Body of pancreas (tissue), 4 donors: ENCODE measurements at places on chromosomes 6 and 20.

DNA sequence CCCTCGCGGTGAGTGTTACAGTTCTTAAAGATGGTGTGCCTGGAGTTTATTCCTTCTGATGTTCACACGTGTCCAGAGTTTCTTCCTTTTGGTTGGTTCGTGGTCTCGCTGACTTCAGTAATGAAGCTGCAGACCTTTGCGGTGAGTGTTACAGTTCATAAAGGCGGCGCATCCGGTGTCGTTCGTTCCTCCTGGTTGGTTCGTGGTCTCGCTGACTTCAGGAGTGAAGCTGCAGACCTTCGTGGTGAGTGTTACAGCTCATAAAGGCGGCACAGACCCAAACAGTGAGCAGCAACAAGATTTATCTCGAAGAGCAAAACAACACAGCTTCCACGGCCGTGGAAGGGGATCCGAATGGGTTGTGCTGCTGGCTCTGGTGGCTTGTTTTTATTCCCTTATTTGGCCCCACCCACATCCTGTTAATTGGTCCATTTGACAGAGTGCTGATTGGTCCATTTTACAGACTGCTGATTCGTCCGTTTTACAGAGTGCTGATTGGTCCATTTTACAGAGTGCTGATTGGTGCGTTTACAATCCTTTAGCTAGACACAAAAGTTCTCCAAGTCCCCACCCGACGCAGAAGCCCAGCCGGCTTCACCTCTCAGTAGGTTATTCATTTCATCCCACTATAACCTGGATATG, 48.2 kb upstream of the ARG1 start:
- no peak for DNase-seq

DNA sequence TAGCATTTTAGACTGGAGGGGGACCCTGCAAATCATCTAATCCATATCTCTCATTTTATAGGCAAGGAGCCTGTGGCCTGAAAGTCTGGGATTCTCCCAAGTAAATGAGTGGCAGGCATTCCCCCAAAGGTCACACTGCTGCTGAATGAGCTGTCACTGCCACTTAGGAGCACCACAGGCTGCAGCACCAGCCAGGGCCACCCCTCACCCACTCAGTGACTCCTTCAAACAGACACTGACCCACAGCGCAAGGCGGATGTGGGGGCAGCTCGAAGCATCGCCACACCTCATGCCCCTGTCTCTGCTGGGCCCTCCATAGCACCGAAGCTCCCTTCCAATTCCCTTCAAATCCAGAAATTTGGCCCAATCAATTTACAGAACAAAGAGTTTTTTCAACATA, 119.9 kb upstream of the ARID1B start:
- DNase-seq, result no peak

GRCh38 chr6:39906318-39906761, 27.9 kb downstream of the MOCS1 start:
- DNase-seq, result peak; percentile 45

DNA sequence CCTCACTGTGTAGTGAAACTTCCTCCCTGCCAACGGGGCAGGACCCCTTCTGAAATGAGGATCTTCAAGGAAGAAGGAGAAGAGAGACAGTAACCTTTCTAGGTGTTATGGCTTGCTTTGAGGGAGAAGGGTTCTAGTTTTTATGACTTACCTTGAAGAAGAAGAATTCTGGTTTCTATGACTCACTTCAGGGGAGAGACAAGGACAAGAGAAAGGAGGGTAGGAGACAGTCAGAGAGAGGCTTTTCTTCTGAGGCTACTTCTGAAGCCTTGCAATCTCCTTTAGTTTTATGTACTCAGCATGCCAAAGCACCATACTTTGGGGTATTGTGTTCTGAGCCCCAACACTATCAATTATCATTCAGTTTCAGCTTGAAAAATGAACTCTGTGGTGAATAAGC, 25.8 kb upstream of the IBTK start:
- DNase-seq, result no peak

GRCh38 chr6:106440546-106440945, 80.0 kb downstream of the CRYBG1 start:
- no peak for DNase-seq

GRCh38 chr6:53310771-53311585, 37.8 kb downstream of the ELOVL5 start:
- DNase-seq, result no peak

GRCh38 chr6:130697995-130698535, 129.1 kb upstream of the SMLR1 start:
- no peak for DNase-seq

DNA sequence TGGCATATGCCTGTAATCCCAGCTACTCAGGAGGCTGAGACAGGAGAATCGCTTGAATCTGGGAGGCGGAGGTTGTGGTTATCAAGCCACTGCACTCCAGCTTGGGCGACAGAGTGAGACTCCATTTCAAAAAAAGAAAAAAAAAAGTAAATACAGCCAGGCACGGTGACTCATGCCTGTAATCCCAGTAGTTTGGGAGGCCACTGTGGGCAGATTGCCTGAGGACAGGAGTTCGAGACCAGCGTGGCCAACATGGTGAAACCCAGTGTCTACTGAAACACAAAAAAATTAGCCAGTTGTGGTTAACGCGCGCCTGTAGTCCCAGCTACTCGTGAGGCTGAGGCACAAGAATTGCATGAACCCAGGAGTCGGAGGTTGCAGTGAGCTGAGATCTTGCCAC, 1.5 kb upstream of the NINL start:
- no peak for DNase-seq

- no peak for DNase-seq
Observed at GRCh38 chr20:52552181-52552872, 360.7 kb upstream of the ZFP64 start.

DNA sequence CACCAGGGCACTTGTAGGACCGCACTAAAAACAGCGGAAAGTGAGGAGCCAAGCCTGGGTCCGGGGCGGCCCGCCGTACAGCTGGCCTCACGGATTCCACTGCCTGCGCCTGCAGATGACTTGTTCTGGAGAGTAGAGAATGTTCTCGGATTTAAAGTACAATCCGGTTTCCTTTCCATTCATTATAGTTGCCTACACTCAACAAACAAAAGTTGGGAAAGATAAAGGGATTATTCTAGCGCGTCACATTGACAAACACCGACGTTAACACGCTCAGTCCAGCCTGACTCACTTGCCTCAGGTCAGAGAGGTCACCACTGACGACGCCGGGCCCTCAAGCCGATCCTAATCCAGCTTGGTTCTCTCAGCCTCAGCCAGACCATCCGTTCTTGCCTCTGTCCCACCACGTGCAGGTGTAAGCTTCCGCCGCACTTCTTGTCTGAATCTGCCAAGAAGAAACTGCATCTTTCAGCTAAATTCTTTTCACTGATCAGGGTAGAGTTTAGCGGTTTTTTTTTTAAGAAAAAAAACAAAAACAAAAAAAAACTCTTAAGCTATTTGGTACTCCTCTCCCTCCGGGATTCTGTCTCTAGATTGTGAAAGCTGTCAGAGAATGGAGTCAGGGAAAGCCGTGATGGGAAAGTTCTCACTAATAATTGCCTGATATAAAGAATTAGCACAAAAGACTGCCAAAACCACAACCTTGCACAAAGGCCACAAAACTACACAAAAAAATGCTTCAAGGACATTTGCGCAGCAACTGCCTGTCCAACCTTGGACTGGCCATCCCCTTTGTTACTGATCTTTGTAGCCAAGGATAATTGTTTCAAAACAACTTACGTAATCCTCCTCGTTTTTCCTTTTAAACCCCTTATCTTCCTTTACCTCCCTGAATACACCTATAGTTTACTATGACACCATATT, 1.1 kb upstream of the PHF10 start:
- DNase-seq, result peak; percentile 59
